ENCODE measurements at places on chromosomes 7 and 10.
A peak's percentile ranks its signal among the peaks of the same experiment; 100 is the strongest.

DNA sequence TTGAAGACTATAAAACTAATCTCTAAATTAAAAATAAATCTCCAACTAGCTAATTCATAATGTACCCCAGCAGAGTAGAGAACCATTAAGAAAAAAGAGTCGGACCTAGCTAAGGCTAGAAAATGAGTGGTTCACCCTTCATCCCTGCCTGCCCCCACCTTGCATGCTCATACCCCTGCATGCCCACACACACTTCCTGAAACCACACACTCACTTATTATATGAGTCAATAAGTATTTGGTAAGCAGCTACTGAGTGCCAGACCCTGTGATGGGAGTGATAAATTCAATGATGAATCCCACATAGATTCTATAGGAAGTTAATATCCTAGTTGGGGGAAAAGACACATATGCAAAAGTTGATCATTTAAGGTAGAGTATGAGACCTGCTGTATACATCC is 152.9 kb upstream of the INHBA start:
- peak; percentile 58 for DNase-seq

GRCh38 chr10:44948642-44949041 is 11.0 kb upstream of the RASSF4 start:
- no peak for DNase-seq

DNA sequence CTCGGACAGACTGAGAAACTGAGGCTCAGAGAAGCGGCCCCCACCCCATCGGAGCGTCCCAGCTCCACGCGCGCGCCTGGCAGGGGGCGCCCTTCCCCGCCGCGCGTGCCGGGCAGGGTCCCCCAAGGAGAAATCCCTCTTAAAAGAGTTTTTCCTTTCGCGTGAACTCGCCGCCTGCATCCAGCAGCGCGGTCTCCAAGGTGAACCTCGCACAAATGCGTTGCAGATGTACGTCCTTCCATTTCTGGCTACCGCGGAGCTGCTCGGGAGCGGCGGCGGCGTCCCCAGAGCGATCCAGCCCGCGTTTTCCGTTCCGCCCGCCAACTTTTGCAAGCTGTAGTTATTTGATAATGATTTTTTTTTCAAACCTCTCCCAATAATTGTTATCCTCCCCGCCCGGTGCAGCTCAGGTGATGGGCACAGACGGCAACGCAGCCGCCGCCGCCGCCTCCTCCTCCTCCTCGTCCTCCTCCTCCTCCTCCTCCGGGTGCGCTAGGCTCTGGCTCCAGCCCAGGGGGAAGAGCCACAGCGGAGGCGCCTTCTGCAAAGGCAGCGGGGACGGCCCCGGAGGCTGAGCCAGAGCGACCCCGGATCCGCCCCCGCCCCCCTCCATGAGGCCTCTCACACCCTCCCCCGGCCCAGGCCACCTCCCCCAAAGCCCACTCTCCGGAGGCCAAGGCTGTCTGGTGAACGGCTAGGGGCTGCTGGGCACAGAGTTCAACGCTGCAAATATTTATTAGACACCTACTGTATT is 74.0 kb upstream of the CUX1 start:
- DNase-seq, result peak; percentile 41

DNA sequence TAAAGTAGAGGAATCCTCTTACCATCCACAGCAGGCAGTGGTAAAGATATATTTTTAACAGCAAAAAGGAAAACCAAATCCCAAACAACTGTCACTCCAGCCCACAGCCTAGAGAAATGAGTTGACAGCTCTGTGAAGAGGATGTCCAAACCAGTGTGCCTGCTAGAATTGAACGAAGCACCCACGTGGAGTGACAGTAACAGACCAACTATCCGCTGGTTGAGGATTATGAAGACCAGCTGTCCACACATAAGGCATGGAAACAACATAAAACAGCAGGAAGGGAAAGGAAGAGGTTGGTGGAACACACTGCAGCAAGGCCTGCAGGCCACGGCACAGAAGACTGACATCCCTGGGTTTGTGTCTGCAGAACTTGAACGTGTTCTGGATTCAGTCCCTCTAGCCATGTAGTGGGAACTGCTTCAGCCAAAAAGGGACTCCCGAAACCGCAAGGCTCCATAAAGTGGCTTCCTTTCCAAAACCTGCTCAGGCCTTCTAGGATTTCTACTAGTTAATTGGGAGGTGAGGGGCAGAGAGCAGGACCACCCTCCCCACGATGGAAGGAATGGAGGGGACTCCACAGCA is 324.4 kb downstream of the BICC1 start:
- DNase-seq, result no peak

DNA sequence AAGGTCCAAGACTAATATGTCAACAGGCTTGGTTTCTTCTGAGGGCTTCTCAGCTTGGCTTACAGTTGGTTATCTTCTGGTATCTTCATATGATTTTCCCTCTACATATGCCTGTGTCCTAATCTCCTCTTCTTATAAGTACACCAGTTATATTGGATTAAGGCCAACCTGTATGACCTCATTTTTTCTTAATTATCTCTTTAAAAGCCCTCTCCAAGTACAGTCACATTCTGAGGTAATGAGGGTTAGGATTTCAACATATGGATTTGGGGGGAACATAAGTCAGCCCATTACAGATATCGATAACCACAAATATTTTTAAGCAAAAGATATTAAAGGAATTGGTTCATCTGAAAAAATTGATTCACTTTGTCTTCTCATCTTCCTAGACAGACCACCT is 49.2 kb downstream of the IQUB start:
- peak; percentile 32 for DNase-seq

DNA sequence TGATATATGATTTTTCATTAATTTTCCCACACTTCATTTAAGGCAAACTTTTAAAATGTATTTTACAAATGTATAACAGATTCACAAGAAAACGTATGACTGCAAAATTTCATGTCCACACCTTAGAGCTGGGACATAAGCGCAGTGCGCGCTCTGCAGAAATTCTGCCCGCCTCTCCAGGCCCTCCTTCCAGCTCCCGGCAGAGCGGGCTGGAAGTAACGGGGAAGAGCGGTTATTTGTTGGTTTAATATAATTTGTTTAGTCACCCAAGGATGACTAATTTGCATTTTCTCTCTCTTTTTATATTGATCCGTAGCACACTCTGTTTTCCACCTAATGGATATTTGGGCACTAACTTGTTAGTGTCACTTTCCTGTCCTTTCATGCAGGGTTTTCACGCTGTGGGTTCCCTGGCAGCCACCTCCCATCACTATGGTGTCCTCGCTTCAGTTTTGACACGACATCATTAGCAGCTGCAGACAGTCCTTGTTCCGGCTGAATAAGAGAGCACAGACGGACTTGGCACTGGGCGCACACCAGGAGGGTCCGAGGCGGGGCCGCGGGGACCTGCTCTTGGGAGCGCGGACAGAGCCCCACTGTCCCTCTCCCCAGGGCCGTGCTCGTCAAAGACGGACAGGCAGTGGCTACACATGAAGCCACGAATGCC is 129.2 kb upstream of the SEC61G start:
- peak; percentile 5 for DNase-seq

Data from fibroblast of mammary gland (primary cell).